ENCODE measurements at places on chromosomes 13 and 19.

- DNase-seq, result no peak
Observed at GRCh38 chr13:87923753-87924152, 252.6 kb downstream of the SLITRK5 start.

- peak; percentile 81 for DNase-seq
Observed at GRCh38 chr19:18450931-18451836, 13.3 kb upstream of the ISYNA1 start.

DNA sequence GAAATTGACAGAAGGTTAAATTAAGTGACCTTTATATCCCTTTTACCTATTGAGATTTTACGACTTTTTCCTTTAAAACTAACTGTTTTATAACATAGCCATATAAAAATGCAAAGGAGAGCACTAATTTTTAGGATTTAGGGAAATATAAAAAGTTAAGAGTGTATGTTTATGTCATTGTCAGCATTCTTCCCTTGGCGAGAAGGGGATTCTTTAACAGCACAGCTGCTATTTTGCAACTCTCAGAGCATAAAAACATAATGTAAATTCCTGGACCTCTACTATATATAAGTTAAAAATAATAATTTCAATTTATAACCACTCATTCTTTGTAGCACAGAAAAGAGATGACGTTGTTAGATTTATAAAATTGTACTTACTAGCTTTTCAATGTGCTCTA lies 363.2 kb downstream of the DACH1 start:
- no peak for DNase-seq

- DNase-seq, result no peak
Observed at GRCh38 chr19:1416014-1416841, 8.8 kb downstream of the DAZAP1 start.

- DNase-seq, result no peak
Observed at GRCh38 chr19:3494051-3494450, 6.4 kb downstream of the DOHH start.

DNA sequence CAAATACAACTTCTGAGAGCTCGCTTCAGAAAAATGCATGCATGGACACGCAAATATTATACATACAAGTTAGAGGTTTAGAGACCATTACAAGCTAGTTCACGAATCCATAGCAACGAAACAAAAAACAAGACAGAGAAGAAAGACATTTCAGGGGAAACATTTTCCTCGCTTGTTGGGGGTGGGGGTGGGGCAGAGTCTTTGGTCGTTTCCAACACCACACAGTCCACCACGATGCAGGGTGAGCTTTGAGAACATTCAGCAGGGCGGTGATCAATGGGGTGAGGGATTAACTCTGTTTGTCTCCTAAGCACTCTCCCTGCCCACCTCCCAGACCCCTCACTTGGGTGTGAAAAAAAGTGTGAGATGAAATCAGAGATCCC lies 651 bp downstream of the OXGR1 start:
- DNase-seq, result no peak

DNA sequence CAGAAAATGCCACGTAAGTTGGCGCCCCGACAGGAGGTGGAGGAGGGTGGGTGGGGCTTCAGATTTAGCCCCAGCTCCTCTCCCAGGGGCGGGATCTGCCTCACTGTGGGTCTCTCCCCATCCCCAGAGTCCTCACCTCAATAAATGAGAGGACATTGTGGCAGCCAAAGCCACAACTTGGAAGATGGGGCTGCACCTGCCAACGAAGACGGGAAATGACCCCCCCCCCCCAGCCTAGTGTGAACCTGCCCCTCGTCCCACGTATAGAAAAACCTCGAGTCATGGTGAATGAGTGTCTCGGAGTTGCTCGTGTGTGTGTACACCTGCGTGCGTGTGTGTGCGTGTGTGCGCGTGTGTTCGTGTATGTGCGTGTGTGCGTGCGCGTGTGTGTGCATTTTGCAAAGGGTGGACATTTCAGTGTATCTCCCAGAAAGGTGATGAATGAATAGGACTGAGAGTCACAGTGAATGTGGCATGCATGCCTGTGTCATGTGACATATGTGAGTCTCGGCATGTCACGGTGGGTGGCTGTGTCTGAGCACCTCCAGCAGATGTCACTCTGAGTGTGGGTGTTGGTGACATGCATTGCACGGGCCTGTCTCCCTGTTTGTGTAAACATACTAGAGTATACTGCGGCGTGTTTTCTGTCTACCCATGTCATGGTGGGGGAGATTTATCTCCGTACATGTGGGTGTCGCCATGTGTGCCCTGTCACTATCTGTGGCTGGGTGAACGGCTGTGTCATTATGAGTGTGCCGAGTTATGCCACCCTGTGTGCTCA lies 1.5 kb upstream of the TRAPPC5 start:
- DNase-seq, result peak; percentile 68

DNA sequence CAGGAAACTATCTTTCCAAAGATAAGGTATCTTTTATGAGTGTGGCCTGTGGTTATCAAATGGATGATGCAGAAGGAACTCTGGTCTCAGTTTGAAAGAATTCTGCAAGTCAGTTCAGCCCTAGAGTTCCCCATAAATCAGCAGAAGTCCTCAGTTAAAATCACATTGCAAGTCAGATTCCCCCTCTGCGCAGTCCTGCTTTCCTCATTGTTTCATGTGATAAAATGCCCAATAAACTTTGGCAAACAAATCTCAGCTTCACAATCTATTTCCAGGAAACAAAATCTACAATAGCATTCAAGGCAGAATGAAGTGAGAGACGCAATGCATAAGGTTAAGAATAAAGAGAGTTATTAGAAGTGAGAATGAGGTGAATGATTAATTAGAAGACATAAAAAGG lies 216.3 kb upstream of the KLHL1 start:
- no peak for DNase-seq

GRCh38 chr19:17370026-17370587 lies 7.0 kb downstream of the PLVAP start:
- no peak for DNase-seq

- no peak for DNase-seq
Observed at GRCh38 chr13:20526664-20527063, 1.0 kb upstream of the CRYL1 start.

- no peak for DNase-seq
Observed at GRCh38 chr13:59111751-59112171, 1052.0 kb downstream of the DIAPH3 start.

All from CD4-positive, alpha-beta memory T cell (primary cell).